ENCODE measurements at places on chromosomes 7 and 10.

- H3K4me1 ChIP-seq: peaks cover 28% of the 10 kb centered on the region
- H3K36me3 ChIP-seq: peaks cover 13% of the 10 kb centered on the region
- H3K4me3 ChIP-seq: no peak overlapping the region
- no peak for DNase-seq
- H3K27me3 ChIP-seq: no peaks in the 10 kb centered on the region
Observed at GRCh38 chr10:49833168-49833567, 71.0 kb upstream of the OGDHL start.

DNA sequence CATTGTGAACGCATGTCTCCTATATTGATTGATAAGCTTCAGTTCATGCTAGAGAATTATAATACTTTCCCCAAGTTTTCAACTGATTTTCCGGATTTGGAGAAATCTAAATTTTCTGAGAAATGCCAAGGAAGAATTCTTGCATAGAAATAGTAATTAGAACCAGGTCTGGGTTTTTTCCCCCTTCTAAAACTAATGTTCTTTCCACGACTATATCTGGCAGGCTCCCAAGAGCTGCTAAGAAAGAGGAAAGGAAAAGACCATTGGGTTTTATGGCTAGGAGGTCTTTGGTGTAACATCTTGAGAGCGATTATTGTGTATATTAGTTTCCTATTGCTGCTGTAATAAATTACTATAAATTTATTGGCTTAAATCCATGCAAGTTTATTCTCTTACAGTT is 71.8 kb upstream of the CACNB2 start:
- no peak overlapping the region for H3K4me3 ChIP-seq
- no peaks in the 10 kb centered on the region for H3K36me3 ChIP-seq
- peaks cover 60% of the 10 kb centered on the region for H3K27me3 ChIP-seq
- H3K27ac ChIP-seq: no peak overlapping the region
- no peak for DNase-seq
- no peaks in the 10 kb centered on the region for H3K4me1 ChIP-seq

GRCh38 chr10:71270301-71271220 is 48.5 kb upstream of the SLC29A3 start:
- no peak for DNase-seq
- H3K27me3 ChIP-seq: no peaks in the 10 kb centered on the region
- H3K27ac ChIP-seq: peak overlapping the region; percentile 78
- H3K36me3 ChIP-seq: no peaks in the 10 kb centered on the region
- H3K4me1 ChIP-seq: peaks cover 47% of the 10 kb centered on the region

GRCh38 chr7:80357530-80357929 is 154.3 kb downstream of the GNAT3 start:
- no peak overlapping the region for H3K27ac ChIP-seq
- no peak overlapping the region for H3K4me3 ChIP-seq
- DNase-seq: no peak

GRCh38 chr10:97378933-97379921 is 21.9 kb downstream of the RRP12 start:
- peaks cover 13% of the 10 kb centered on the region for H3K36me3 ChIP-seq
- no peaks in the 10 kb centered on the region for H3K4me1 ChIP-seq
- DNase-seq: no peak

- H3K4me3 ChIP-seq: no peak overlapping the region
- peaks cover 30% of the 10 kb centered on the region for H3K36me3 ChIP-seq
- peak overlapping the region; percentile 81 for H3K27ac ChIP-seq
- H3K27me3 ChIP-seq: no peaks in the 10 kb centered on the region
- DNase-seq: peak; percentile 39
Observed at GRCh38 chr7:17696422-17696821, 243.9 kb downstream of the SNX13 start.

DNA sequence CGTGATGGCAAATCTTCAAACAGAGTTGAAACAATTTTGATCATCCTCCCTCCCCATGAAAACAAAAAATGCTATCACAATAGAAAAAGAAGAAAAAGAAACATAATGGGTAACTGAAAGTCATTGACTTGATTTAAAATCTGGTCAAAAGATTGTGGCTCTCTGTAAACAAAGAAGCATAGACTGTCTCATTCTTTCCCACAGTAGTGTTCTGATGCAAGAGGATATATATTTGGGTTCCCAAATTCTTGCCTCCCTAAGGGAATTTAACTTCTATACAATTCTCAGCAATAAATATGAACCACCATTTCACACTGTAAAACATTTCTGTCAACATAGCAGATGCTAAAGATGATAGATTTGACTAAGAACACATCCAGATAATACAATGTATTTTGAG is 32.8 kb upstream of the MEOX2 start:
- H3K4me3 ChIP-seq: no peak overlapping the region
- no peak overlapping the region for H3K27ac ChIP-seq
- no peaks in the 10 kb centered on the region for H3K36me3 ChIP-seq
- DNase-seq: no peak

- H3K27ac ChIP-seq: no peak overlapping the region
- peaks cover 15% of the 10 kb centered on the region for H3K27me3 ChIP-seq
- no peaks in the 10 kb centered on the region for H3K36me3 ChIP-seq
- H3K4me1 ChIP-seq: no peaks in the 10 kb centered on the region
Observed at GRCh38 chr7:95723583-95724180, 48.7 kb upstream of the DYNC1I1 start.

GRCh38 chr10:74855027-74855426 is 28.6 kb downstream of the KAT6B start:
- H3K27me3 ChIP-seq: no peaks in the 10 kb centered on the region
- peaks cover 43% of the 10 kb centered on the region for H3K4me1 ChIP-seq
- peaks cover 15% of the 10 kb centered on the region for H3K36me3 ChIP-seq
- no peak for DNase-seq
- H3K4me3 ChIP-seq: peak overlapping the region; percentile 4

DNA sequence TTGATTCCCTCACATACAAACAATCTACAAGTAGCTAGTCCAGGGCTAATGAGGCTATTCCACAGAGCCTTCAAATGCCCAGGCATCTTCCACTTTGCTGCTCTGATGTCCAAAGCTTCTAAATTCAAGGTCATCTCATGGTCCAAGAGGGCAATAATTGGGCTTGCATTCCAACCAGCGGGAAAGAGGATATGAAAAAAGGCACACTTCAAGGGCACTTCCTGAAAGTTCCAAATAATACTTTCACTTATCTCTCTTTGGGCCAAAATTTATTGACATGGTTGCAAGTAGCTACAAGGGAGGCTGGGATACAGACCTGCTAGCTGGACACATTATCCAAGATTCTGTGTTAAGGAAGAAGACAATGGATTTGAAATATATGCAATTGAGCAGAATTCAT is 25.2 kb upstream of the APBB1IP start:
- H3K4me1 ChIP-seq: no peaks in the 10 kb centered on the region
- H3K36me3 ChIP-seq: peaks cover 2% of the 10 kb centered on the region
- no peak overlapping the region for H3K27ac ChIP-seq
- H3K27me3 ChIP-seq: peaks cover 10% of the 10 kb centered on the region
- no peak for DNase-seq

DNA sequence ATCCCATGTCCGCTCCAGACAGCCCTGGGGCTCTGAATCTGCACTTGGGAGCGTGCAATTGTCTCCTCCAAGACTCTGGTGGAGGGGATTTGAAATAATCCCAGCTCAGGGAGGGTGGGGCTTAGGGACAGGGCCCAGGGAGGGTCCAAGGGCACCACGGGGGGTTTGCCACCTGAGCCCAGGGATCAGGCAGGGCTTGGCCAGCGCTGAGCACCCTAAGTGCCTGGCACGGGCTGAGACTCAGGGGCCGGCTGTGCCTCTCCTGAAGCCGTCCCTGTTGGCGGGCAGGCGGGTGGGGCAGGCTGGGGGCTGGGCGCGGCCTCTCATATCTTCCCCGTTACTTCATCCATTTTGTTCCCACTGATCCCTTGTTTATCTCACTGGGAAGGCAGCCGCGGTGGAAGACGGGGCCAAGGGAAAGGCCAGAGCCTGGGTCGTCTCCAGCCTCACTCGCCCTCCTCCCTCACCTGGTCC is 41.8 kb upstream of the ELN start:
- peaks cover 21% of the 10 kb centered on the region for H3K4me1 ChIP-seq
- no peak overlapping the region for H3K4me3 ChIP-seq
- H3K36me3 ChIP-seq: peaks cover 2% of the 10 kb centered on the region
- no peak for DNase-seq

DNA sequence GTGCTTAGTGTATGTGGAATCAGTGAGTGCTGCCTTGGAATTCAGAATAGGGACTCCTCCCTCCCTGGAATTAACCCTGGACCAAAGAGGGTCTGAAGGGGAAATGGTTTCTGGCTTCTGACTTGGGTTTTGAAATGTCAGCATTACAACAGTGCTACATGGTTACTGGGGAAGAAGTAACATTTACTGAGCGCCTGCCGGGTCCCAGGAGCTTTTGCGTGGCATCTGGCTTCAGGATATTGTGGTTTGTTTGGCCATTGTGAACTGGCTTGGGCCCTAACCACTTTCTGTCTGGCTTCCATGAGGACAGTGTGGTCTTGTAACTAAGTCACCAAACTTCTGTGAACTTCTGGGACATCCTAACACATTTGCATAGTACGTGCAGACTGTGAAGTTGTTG is 21.3 kb downstream of the TSPAN15 start:
- no peak overlapping the region for H3K27ac ChIP-seq
- peaks cover 25% of the 10 kb centered on the region for H3K4me1 ChIP-seq
- H3K27me3 ChIP-seq: no peaks in the 10 kb centered on the region
- DNase-seq: no peak
- no peaks in the 10 kb centered on the region for H3K36me3 ChIP-seq

DNA sequence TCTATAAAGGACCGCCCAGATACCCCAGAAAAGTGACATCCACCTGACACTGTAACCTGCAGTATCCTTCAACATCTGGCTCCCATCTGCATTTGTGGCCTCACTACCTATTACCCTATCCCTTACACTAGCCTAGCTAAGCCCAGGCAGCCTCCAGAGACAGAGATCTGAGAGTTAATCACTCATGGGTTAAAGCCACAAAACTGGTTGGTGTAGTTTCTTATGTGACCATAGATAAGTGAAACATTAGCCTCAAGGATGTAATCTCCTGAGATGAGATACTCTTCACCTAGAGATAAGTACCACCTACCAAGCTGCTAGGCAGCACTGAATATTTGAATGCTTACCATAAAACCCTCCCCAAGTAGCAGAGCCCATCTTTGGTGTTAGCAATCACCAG is 35.4 kb downstream of the CTTNBP2 start:
- H3K27ac ChIP-seq: no peak overlapping the region
- peaks cover 15% of the 10 kb centered on the region for H3K4me1 ChIP-seq
- H3K27me3 ChIP-seq: no peaks in the 10 kb centered on the region
- no peak overlapping the region for H3K4me3 ChIP-seq
- DNase-seq: no peak

GRCh38 chr10:91349381-91349780 is 60.8 kb upstream of the HECTD2 start:
- no peak overlapping the region for H3K27ac ChIP-seq
- H3K4me1 ChIP-seq: peaks cover 5% of the 10 kb centered on the region
- DNase-seq: no peak
- H3K4me3 ChIP-seq: no peak overlapping the region
- H3K36me3 ChIP-seq: no peaks in the 10 kb centered on the region

DNA sequence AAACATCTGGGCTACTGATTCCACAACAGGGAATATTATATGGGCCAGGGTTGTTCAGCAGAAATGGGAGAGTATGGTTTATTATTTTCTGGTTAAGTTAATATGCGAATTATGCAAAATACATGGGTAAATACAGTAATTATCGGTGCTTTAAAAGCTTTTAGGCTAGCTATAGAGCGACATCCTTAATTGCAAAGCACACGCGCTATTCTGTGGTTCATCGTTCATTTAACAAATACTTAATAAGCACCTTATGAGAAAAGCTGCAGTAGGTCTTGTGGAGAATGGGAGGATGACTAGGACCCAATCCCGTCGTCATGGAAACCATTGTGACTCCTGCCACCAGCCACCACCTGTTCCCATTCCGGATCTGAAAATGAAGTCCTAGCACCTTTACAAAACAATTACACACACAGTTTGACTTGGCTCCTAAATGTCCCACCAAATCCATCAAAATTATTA is 623 bp upstream of the CEP41 start:
- H3K27ac ChIP-seq: peak overlapping the region; percentile 99
- H3K4me1 ChIP-seq: peaks cover 39% of the 10 kb centered on the region
- H3K4me3 ChIP-seq: peak overlapping the region; percentile 95
- H3K36me3 ChIP-seq: peaks cover 8% of the 10 kb centered on the region
- H3K27me3 ChIP-seq: no peaks in the 10 kb centered on the region
- DNase-seq: no peak

GRCh38 chr10:104925232-104925851 is 284.3 kb downstream of the SORCS3 start:
- no peak overlapping the region for H3K4me3 ChIP-seq
- H3K4me1 ChIP-seq: peaks cover 4% of the 10 kb centered on the region
- DNase-seq: peak; percentile 41
- H3K27ac ChIP-seq: no peak overlapping the region
- H3K27me3 ChIP-seq: peaks cover 72% of the 10 kb centered on the region
- no peaks in the 10 kb centered on the region for H3K36me3 ChIP-seq

- H3K36me3 ChIP-seq: no peaks in the 10 kb centered on the region
- no peaks in the 10 kb centered on the region for H3K27me3 ChIP-seq
- H3K4me3 ChIP-seq: no peak overlapping the region
- no peak for DNase-seq
Observed at GRCh38 chr7:154451480-154452457, 399.6 kb downstream of the DPP6 start.

DNA sequence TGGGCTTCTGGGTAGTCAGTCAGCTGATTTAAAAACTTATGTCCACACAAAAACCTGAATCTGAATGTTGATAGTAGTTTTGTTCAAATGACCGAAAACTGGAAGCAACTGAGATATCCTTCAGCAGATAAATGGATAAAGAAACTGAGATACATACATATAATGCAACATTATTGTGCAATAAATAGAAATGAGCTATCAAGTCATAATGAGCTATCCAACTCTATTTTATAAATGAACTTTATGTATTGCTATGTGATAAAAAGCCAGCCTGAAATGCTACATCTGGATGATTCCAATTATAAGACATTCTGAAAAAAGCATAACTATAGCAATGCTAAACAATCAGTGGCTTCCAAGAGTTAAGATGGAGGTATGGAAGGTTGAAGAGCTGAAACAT is 748.7 kb downstream of the TNS3 start:
- no peak overlapping the region for H3K27ac ChIP-seq
- DNase-seq: no peak
- H3K27me3 ChIP-seq: no peaks in the 10 kb centered on the region
- H3K36me3 ChIP-seq: peaks cover 9% of the 10 kb centered on the region
- no peaks in the 10 kb centered on the region for H3K4me1 ChIP-seq
